ENCODE measurements at places on chromosomes 1 and 21.
A peak's percentile ranks its signal among the peaks of the same experiment; 100 is the strongest.

DNA sequence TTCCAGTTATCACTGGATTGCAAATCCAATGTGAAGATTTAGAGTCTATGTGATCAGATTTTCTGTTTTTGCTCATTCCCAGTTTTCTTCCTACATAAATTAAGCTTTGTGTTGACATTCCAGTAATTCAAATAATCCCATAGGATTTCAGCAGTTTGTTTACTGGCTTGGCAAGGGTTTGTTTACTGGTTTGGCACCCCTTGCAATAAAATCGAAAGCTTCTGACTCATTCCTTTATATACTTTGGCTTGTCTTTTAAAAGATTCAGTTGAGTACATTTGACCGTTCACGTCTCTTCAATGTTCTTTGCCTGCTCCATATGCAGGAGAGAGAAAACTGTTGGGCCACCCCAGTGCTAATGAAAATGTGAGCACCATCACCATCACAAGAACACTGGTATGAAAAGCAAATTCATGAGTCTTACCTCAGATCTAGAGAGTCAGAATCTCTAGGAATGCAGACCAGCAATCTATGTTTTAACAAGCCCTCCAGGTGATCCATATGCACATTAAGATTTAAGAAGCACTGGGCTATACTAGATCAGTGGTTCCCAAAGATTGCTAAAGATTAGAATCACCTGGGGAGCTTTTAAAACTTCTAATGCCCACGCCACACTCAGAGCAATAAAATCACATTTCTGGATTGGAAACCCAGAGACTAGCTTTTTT is 32.8 kb downstream of the ZC3H11B start:
- DNase-seq, result no peak

DNA sequence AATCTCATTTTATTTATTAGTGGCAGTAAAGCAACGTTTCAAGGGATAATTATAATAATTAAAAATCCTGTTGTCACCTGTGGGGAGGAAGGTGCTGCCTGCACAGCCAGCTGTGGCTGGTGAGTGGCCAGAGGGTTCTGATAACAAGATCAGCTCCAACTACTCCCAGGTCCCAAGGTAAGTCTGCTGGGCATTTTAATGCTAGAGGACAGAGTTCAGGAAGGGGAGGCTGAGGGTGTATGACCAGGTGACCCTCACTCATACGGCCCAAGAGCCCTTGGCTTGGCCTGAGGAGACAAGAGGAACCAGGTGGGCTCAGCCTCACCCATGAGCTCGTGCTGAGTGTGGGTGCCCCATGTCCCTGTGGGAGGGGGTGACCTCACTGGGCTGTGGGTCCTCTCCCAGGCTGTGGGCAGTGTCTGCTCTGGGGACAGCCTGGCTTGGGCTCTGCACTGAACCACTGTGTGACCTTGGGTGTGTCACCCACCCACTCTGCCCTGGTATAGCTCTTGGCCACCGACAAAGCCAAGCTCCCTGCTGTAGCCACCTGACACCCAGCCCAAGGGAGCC is 223.8 kb downstream of the PTPRU start:
- no peak for DNase-seq

- DNase-seq, result no peak
Measured at GRCh38 chr1:53258216-53258615, 19.9 kb upstream of the MAGOH start.

DNA sequence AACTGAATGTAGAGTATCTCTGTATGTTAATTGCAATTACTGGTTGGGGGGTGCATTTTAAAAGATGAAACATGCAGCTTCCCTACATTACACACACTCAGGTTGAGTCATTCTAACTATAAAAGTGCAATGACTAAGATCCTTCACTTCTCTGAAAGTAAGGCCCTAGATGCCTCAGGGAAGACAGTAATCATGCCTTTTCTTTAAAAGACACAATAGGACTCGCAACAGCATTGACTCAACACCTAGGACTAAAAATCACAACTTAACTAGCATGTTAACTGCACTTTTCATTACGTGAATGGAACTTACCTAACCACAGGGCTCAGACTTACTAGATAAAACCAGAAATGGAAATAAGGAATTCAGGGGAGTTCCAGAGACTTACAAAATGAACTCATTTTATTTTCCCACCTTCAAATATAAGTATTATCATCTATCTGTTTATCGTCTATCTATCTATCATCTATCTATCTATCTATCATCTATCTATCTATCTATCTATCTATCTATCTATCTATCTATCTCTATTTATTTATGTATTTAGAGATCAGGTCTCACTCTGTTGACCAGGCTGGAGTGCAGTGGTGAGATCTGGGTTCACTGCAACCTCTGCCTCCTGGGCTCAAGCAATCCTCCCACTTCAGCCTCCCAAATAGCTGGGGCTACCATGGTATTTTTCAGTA is 47.8 kb downstream of the CHML start:
- no peak for DNase-seq

- no peak for DNase-seq
Measured at GRCh38 chr1:111364690-111365089, 62.8 kb downstream of the OVGP1 start.

DNA sequence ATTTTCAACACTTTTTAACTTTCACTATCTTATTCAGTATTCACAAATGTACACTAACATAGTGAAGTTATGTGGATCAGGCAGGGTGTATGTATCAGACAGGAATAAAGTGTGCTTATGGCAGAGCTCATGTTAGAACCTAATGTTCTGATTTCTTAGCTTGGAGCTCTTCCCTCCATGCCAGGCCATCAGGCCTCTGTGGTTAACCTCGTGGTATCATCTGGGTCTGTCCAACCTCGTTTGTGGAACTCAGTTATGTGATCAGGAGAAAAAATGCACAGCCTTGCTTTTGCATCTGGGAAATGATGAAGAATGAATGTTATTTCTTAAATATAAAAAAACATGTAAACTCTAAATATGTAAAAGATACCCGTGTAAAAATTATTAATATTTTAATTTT is 86.9 kb downstream of the MPZL1 start:
- no peak for DNase-seq

GRCh38 chr1:236689713-236690569 is 3.6 kb downstream of the ACTN2 start:
- no peak for DNase-seq

- DNase-seq, result peak; percentile 18
Measured at GRCh38 chr1:147389532-147390184, 147.2 kb downstream of the CHD1L start.

DNA sequence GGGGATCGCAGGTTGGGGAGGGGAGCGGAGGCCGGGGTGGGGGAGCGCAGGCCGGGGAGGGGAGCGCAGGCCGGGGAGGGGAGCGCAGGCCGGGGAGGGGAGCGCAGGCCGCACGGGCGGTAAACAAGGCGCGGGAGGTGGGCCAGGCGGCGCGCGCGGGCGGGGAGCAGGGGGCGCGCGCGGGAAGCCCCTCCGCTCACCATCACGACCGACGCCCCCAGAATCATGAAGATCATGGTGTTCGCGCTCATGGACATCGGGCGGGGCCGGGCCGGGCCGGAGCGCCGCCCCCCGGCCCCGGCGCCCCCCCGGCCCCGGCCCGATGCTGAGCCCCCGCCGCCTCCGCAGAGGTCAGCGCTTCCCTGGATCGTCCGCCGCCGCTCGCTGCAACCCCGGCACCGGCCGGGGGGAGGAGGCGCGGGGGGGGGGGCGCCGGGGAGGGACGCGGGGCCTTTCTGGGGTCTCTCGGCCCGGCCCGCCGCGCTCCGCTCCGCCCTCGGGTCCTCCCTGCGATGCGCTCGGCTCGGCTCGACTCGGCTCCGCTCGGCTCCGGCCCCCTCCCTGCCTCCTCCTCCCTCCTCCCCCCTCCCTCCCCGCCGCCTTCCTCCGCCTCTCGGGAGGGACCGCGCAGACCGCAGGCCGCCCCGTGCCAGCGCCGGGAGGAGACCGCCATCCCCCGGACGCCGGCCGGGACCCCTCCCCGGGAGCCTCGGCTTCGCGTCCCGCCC is at the start of gene TMEM240:
Gene TMEM240 (minus strand): TSS at position 535 of the 728 bp plus-strand sequence. CDS start 278 bp downstream, at position 257.
- DNase-seq, result no peak

- no peak for DNase-seq
Measured at GRCh38 chr21:31135531-31136184, 97.4 kb upstream of the KRTAP19-8 start.

DNA sequence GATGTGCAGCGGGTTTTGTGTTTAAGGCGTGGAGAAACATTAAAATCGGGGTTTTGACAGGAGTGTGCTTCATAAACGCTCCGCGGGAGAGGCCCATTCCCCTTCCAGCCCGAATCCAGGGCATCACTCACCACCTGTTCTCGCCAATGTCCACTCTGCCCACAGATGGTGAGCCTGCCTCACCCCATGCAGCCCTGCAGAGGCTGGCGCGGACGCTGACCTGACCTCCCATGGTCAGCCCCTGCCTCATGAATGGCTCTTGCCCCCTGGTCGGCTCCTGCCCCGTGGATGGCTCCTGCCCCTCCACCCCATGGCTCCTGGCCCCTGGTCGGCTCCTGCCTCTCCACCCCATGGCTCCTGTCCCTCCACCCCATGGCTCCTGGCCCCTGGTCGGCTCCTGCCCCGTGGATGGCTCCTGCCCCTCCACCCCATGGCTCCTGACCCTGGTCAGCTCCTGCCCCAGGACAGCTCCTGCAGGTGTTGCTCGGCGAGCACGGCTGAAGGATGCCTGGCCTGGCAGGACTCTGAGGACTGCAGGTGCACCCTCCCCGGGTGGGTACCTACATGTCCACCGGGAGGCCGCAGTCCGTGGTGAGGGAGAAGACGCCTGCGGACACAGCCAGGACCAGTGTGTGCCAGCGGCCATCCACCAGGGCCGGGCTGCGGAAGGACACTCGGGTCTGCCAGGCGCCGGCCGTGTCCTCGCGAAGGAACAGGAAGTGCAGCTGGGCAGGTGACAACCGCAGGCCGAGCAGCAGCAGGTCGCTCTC is 6.7 kb downstream of the KRTAP10-1 start:
- no peak for DNase-seq

- DNase-seq, result no peak
Measured at GRCh38 chr1:175124861-175125260, 57.2 kb downstream of the TNN start.

GRCh38 chr1:47875831-47876586 is 121.2 kb downstream of the TRABD2B start:
- DNase-seq, result no peak

DNA sequence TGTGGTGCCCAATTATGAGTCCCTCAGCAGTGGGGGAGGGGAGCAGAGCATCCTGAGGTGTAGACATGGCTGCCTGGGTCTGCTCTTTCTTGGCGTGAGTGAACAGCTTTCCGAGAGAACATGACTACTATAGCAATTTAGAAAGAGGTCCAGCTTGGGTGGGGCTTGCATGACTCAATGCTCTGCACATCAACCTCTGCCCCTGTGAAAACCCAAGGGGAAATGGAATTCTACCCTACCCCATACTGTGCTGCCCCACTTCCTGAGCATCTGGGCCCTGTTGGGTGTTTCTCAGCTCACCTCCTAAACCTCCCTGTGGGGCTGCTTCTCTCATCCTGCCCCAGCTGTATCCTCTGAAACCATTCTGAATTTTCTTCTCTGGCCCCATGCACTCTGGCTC is 8.2 kb upstream of the AZIN2 start:
- DNase-seq, result no peak

GRCh38 chr1:5966543-5967205 is 25.6 kb downstream of the NPHP4 start:
- no peak for DNase-seq

DNA sequence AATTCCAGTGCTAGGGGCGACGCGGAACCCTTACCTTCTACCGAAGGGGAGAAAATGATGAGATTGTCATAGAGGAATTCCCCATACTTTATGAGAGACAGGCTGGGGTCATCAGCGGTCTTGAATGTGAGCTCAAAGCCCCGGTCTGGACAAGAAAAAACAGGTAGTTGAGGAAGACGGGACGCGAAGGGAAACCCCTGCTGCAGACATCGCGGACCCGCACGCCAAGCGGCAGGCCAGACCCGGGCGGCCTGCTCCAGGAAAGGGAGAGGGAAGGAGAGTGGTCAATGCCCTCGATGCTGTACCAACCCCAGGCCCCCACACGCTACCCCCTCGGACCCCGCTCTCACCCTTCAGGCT is 342 bp downstream of the DDOST start:
- DNase-seq, result no peak

DNA sequence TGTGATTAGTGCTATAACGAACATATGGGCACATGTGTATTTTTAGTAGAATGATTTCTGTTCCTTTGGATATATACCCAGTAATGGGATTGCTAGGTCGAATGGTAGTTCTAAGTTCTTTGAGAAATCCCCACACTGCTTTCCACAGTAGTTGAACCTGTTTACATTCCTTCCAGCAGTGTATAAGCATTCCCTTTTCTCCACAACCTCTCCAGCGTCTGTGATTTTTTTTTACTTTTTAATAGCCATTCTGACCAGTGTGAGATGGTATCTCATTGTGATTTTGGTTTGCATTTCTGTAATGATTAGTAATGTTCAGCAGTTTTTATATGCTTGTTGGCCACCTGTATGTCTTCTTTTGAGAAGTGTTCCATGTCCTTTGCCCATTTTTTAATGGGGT is 81.8 kb upstream of the SLC44A3 start:
- no peak for DNase-seq

DNA sequence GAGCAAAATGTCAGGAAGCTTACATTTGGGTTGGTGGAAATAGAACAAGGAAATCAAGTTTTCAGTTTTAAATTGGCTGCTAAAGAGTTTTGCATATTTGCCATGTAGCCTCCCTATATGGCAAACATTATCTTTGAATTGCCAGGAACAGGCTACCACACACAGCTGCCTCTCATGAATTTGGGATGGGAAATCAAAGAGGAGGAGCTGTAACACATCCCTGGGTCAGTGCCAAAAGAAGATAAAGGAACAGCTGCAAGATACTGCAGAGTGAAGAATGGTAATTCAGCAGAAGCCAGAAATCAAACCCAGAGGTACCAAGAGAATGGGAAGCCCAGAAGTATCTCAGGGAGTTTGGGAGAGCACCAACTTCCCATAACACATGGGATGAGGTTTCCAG is 18.6 kb upstream of the RASAL2 start:
- DNase-seq, result no peak

DNA sequence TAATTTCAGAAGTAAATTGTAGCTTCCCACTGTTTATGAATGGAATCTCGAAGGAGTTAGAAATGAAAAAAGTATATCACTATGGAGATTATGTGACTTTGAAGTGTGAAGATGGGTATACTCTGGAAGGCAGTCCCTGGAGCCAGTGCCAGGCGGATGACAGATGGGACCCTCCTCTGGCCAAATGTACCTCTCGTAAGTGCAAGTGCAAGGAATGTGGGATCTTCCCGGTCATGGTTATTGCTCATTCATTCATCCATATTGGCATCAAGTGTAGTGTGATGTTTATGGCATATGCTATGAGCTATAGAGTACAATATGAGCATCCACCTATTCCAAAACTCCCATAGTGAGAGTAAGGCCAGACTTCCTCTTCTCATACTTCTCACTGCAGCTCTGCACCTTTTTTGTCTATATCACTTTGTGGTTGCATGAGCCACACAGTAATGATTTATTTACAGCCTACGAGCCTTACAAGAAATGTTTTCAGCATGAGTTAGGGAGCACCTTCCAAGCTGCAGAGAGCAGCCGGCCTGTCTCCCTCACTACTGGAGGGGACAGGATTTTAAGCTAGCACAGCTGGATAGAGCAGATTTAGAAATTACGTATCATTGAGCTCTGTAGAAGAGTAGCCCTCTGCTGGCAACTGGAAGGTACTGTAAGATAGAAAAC is 24.9 kb upstream of the CR1L start:
- no peak for DNase-seq

- no peak for DNase-seq
Measured at GRCh38 chr1:228088586-228089498, 6.3 kb downstream of the ARF1 start.
